ENCODE measurements at places on chromosomes 3 and 15.

- no peak overlapping the region for H3K4me3 ChIP-seq
- H3K4me1 ChIP-seq: peaks cover 50% of the 10 kb centered on the region
- H3K36me3 ChIP-seq: no peaks in the 10 kb centered on the region
- H3K27ac ChIP-seq: peak overlapping the region; percentile 42
- no peaks in the 10 kb centered on the region for H3K27me3 ChIP-seq
- no peak for DNase-seq
Measured at GRCh38 chr3:146505516-146505915, 36.2 kb upstream of the PLSCR2 start.

GRCh38 chr3:61805510-61806080 lies 244.2 kb downstream of the PTPRG start:
- peaks cover 36% of the 10 kb centered on the region for H3K4me1 ChIP-seq
- no peaks in the 10 kb centered on the region for H3K27me3 ChIP-seq
- no peak overlapping the region for H3K4me3 ChIP-seq
- H3K36me3 ChIP-seq: no peaks in the 10 kb centered on the region
- H3K27ac ChIP-seq: no peak overlapping the region

- peaks cover 44% of the 10 kb centered on the region for H3K4me1 ChIP-seq
- DNase-seq: peak; percentile 97
- H3K36me3 ChIP-seq: peaks cover 28% of the 10 kb centered on the region
- H3K27me3 ChIP-seq: no peaks in the 10 kb centered on the region
- H3K27ac ChIP-seq: peak within 1 kb of the TSS; percentile 88
- H3K4me3 ChIP-seq: peak within 1 kb of the TSS; percentile 97
Measured at GRCh38 chr15:68431792-68432401, at the start of gene ITGA11. TSS of gene ITGA11 (minus strand) at chr15:68432163. CDS start at chr15:68432066, 97 bp downstream.

- no peak overlapping the region for H3K27ac ChIP-seq
- H3K27me3 ChIP-seq: peaks cover 4% of the 10 kb centered on the region
- no peaks in the 10 kb centered on the region for H3K36me3 ChIP-seq
- H3K4me1 ChIP-seq: peaks cover 9% of the 10 kb centered on the region
Measured at GRCh38 chr3:40770061-40770460, 245.3 kb downstream of the ZNF621 start.

- peaks cover 26% of the 10 kb centered on the region for H3K36me3 ChIP-seq
- H3K4me1 ChIP-seq: peaks cover 12% of the 10 kb centered on the region
- H3K27me3 ChIP-seq: no peaks in the 10 kb centered on the region
- no peak for DNase-seq
- no peak overlapping the region for H3K27ac ChIP-seq
Measured at GRCh38 chr3:183980403-183980802, 37.3 kb downstream of the ABCC5 start.

- no peak for DNase-seq
- no peak overlapping the region for H3K27ac ChIP-seq
- no peaks in the 10 kb centered on the region for H3K4me1 ChIP-seq
- no peak overlapping the region for H3K4me3 ChIP-seq
- no peaks in the 10 kb centered on the region for H3K36me3 ChIP-seq
Measured at GRCh38 chr3:165784337-165784736, 52.9 kb downstream of the BCHE start.

DNA sequence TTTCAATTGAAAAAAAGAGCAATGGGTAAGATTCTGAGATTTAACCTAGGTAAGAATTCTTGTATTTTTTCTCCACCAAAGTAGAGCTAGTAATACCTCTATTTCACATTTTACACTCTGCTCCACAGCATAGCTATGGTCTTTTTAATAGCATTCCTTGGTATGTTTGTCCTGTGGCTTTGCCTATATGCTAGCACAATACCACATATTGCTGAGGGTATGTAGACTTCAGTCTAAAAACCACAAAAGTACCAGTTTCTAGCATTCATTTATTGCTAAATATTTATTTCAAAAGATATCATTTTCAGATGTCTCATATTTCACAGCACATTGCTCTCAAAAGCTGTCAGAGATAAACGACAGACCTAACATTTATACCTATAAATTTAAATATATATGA lies 18.2 kb upstream of the EOGT start:
- peaks cover 45% of the 10 kb centered on the region for H3K36me3 ChIP-seq
- no peaks in the 10 kb centered on the region for H3K27me3 ChIP-seq
- H3K4me3 ChIP-seq: no peak overlapping the region
- DNase-seq: no peak

GRCh38 chr3:41681479-41681878 lies 280.4 kb downstream of the ULK4 start:
- peaks cover 61% of the 10 kb centered on the region for H3K4me1 ChIP-seq
- no peak for DNase-seq
- H3K4me3 ChIP-seq: peak overlapping the region; percentile 29
- no peaks in the 10 kb centered on the region for H3K27me3 ChIP-seq
- no peaks in the 10 kb centered on the region for H3K36me3 ChIP-seq
- H3K27ac ChIP-seq: peak overlapping the region; percentile 98

DNA sequence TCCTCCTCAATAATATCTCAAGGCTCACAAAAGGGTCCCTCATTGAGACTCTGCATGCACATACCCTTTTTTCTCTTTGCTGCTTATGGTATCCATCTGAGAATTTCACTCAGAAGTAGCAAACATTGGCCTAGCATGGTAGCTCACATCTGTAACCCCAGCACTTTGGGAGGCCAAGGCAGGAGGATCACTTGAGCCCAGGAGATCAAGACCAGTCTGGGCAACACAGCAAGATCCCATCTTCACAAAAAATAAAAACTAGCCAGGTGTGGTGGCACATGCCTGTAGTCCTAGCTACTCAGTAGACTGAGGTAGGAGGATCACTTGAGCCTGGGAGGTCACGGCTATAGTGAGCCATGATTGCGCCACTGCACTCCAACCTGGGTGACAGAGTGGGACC lies 11.7 kb downstream of the LRIG1 start:
- no peak overlapping the region for H3K27ac ChIP-seq
- H3K27me3 ChIP-seq: no peaks in the 10 kb centered on the region
- no peak for DNase-seq
- no peak overlapping the region for H3K4me3 ChIP-seq
- H3K36me3 ChIP-seq: peaks cover 1% of the 10 kb centered on the region
- H3K4me1 ChIP-seq: peaks cover 95% of the 10 kb centered on the region

DNA sequence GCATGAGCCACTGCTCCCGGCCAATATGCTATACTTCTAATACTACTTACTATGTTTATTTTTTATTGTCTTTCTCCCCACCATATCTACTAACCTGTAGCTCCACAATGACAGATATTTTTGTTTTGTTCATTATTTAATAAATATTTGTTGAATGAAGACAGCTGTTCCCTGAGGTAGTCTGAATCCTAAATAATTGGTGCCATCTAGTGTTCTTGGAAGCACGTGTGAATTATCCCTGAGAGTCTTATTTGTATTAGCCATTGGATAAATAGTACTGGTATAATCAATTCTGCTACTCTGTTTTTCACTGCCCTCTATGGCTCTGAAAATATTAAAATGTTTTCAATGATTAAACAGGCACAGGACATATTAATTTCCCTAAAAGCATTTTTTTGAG lies 5.6 kb upstream of the APPL1 start:
- no peaks in the 10 kb centered on the region for H3K36me3 ChIP-seq
- peaks cover 7% of the 10 kb centered on the region for H3K4me1 ChIP-seq
- H3K4me3 ChIP-seq: no peak overlapping the region
- no peaks in the 10 kb centered on the region for H3K27me3 ChIP-seq
- no peak overlapping the region for H3K27ac ChIP-seq

GRCh38 chr3:151330899-151331298 lies 1.6 kb upstream of the P2RY13 start:
- no peaks in the 10 kb centered on the region for H3K27me3 ChIP-seq
- H3K4me1 ChIP-seq: no peaks in the 10 kb centered on the region
- no peak for DNase-seq
- H3K4me3 ChIP-seq: no peak overlapping the region
- no peak overlapping the region for H3K27ac ChIP-seq
- H3K36me3 ChIP-seq: no peaks in the 10 kb centered on the region

GRCh38 chr3:45596290-45596791 lies 1.8 kb downstream of the LIMD1 start:
- H3K36me3 ChIP-seq: no peaks in the 10 kb centered on the region
- no peaks in the 10 kb centered on the region for H3K27me3 ChIP-seq
- H3K27ac ChIP-seq: peak overlapping the region; percentile 79

GRCh38 chr3:103693831-103694230 lies 1259.0 kb downstream of the ZPLD1 start:
- no peak for DNase-seq
- no peak overlapping the region for H3K4me3 ChIP-seq
- no peaks in the 10 kb centered on the region for H3K4me1 ChIP-seq
- no peak overlapping the region for H3K27ac ChIP-seq
- peaks cover 8% of the 10 kb centered on the region for H3K27me3 ChIP-seq
- H3K36me3 ChIP-seq: no peaks in the 10 kb centered on the region

- peaks cover 9% of the 10 kb centered on the region for H3K4me1 ChIP-seq
- peak overlapping the region; percentile 74 for H3K4me3 ChIP-seq
- H3K27ac ChIP-seq: no peak overlapping the region
- no peaks in the 10 kb centered on the region for H3K36me3 ChIP-seq
- peaks cover 15% of the 10 kb centered on the region for H3K27me3 ChIP-seq
Measured at GRCh38 chr15:78564743-78565096, 600 bp upstream of the CHRNA5 start.

- no peak overlapping the region for H3K27ac ChIP-seq
- no peak overlapping the region for H3K4me3 ChIP-seq
- DNase-seq: no peak
- H3K4me1 ChIP-seq: no peaks in the 10 kb centered on the region
- H3K36me3 ChIP-seq: no peaks in the 10 kb centered on the region
- no peaks in the 10 kb centered on the region for H3K27me3 ChIP-seq
Measured at GRCh38 chr3:54372232-54372631, 249.9 kb downstream of the CACNA2D3 start.

- no peak overlapping the region for H3K27ac ChIP-seq
- peaks cover 13% of the 10 kb centered on the region for H3K4me1 ChIP-seq
- no peaks in the 10 kb centered on the region for H3K27me3 ChIP-seq
- H3K4me3 ChIP-seq: no peak overlapping the region
- peaks cover 3% of the 10 kb centered on the region for H3K36me3 ChIP-seq
- no peak for DNase-seq
Measured at GRCh38 chr3:29721789-29722188, 440.9 kb downstream of the RBMS3 start.

GRCh38 chr3:194270627-194271459 lies 80.3 kb downstream of the CPN2 start:
- H3K27ac ChIP-seq: peak overlapping the region; percentile 85
- peaks cover 58% of the 10 kb centered on the region for H3K4me1 ChIP-seq
- H3K27me3 ChIP-seq: peaks cover 9% of the 10 kb centered on the region
- DNase-seq: peak; percentile 85

Measured in chondrocyte (in vitro differentiated cells).